SHP77 treated with DMSO at 0.1 percent for 48 hours (cell line): ENCODE measurements at places on chromosomes 5 and 9.
A peak's percentile ranks its signal among the peaks of the same experiment; 100 is the strongest.

GRCh38 chr9:119559056-119559455 lies 189.8 kb upstream of the BRINP1 start:
- no peak for DNase-seq

DNA sequence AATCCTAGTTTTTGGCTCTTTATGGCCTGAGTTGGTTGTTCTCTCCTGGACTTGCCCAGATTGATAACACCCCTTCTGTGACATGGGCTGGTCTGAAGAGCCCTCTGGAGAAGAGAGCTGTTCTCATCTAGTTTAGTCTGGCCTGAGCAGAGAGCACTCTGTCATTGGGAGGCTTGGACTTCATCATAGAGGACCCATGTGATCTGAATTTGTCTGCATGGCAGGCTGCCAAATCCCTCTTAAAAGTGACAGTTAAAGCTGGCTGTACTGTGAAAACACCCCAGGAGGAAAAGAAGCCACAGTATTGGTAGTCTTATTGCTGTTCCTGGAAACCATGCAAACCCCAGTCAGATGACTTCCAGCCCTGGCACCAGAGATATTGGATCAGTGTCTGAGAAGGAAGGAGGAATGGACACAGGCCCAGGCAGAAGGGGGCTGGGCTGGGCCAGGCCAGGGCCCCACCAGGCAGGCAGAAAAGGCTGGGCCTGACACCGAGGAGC lies 3.7 kb upstream of the WDR31 start:
- DNase-seq: peak; percentile 88

GRCh38 chr5:168291964-168292785 lies 730 bp downstream of the WWC1 start:
- no peak for DNase-seq

DNA sequence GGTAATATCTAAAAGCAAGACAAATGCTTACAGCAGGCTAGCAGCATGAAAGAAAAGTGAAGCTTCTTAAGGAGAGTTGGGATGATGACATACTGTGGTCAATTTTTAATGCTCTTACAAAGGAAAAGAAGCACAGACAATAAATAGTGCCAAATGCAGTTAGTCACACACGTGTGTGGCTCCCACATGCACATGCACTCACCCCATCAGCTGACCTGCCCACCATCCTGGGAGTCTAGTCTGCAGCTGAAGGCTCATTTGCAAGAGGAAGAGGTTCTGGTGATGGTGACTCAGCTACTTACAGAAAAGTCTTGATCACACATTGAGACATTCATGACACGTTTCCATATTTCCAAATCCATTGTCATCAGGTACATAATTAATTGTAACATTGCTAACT lies 129.3 kb downstream of the MRPL36 start:
- DNase-seq: no peak

DNA sequence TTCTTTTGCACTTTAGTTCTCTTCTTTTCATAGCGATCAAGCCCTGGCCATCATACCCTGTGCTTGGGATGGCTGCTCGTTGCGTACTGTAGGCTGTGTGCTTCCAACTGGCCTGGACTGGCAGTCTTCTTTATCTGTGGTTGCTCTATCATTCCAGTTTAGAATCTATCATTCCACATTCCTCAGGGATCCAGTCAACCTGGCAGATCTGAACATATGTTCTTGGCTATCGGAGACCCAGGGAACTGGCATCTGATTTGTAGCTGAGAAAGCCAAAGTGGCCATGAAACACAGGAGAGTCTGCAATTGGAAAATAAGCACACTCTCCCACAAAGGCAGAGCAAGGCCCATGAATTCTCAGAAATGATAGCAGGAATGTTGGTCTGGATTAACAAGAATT lies 22.6 kb upstream of the SLC46A2 start:
- no peak for DNase-seq

DNA sequence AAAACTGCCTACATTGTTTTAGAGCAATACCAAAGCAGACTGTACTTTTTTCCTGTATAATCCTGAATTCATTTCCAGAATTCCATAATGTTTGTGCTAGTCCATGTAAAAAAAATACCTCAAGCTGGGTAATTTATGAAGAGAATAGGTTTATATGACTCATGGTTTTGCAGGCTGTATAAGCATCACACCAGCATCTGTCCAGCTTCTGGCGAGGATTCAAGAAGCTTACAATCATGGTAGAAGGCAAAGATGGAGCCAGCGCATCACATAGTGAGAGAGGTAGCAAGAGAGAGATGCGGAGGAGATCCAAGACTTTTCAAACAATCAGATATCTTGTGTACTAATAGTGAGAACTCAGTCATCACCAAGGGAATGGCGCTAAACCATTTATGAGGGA lies 280.3 kb upstream of the CDH9 start:
- DNase-seq: no peak

DNA sequence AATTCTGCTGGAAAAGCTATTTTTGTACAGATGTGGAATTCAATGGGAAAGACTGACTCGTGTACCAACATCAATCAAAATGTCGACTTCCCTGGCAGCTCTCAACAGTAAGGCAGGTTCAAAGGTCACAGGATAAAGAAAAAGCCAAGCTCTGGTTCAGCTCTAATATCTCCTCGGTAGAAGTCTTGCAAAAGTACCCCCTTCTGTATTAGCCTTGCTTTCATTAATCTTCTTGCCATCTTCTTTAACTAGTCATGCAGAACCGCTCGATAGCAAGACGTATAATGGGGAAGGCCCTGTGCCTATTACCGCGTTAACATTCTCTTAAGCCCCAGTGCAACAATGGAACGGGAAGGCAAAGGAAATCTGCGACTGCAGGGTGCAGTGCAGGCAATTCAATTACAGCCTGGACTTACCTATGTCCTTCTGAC lies 201.2 kb downstream of the GAPVD1 start:
- DNase-seq: no peak
